ENCODE measurements at places on chromosomes 2 and 18.
A peak's percentile ranks its signal among the peaks of the same experiment; 100 is the strongest.

- peak; percentile 77 for DNase-seq
These were observed 14.6 kb upstream of the NT5DC4 start for GRCh38 chr2:112706170-112706664.

DNA sequence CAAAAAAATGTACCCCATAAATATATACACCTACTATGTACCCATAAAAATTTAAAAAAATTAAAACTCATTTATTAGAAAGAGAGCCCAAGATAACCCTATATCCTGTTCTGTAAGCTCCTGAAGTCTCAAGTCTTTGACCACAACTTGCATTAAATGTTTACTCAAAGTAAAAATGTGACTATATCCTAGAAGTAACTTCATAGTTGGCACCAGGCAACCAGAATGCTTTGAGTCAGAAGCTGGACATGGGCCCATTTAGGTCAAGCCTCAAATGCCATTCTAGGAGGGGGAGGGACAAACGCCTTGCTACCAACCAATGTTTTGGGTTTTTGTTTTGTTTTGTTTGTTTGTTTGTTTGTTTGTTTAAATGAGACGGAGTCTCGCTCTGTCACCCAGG lies 9.3 kb upstream of the TBC1D8 start:
- peak; percentile 42 for DNase-seq

DNA sequence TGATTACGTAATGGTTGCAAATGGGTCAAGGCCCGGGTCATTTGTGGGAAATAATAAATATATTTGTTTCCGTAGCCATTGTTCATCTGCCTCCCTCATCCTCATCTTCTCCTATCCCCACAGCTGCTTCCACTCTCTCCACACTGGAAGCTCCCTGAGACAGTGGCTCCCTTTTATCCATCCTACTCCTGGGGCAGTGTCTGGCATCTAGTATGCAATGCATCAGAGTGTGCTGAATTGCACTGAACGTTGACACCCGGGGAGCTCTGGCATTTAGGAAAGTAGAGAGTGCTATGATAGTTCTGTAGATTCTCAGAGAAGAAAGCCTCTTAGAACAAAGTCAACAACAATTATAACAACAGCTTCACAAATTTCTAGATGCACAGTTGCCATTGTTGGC lies 45.5 kb upstream of the NAB1 start:
- no peak for DNase-seq

GRCh38 chr2:19098467-19099160 lies 259.8 kb downstream of the OSR1 start:
- DNase-seq = no peak

GRCh38 chr2:223513771-223514455 lies 88.2 kb downstream of the SCG2 start:
- DNase-seq = no peak

GRCh38 chr2:190766595-190766994 lies 114.0 kb upstream of the GLS start:
- DNase-seq = no peak

GRCh38 chr2:151946899-151947812 lies 118.9 kb upstream of the ARL5A start:
- DNase-seq = peak; percentile 39

- no peak for DNase-seq
These were observed 209.7 kb downstream of the ASB1 start for GRCh38 chr2:238636269-238637073.

Data from choroid plexus epithelial cell (primary cell).